Stimulated activated CD8-positive, alpha-beta memory T cell treated with anti-CD3 and anti-CD28 coated beads, Interleukin-15, amount 100 ng/mL, for 24 hours (primary cell): ENCODE measurements at places on chromosomes 5 and 9.
A peak's percentile ranks its signal among the peaks of the same experiment; 100 is the strongest.

DNA sequence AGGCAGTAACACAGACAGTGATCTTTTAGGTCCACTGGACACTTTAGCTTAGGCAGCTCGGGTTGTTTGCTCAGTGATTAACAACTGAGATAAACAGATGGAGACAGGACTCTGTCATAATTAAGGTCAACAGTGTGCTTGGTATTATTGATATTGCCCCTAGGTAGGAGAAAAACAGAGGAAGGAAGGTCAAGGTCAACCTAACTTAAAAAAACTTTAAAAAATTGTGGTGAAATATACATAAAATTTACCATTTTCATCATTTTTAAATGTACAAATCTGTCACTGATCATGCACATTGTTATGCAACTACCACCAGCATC, 2.1 kb upstream of the HSPA4 start:
- no peak for DNase-seq

DNA sequence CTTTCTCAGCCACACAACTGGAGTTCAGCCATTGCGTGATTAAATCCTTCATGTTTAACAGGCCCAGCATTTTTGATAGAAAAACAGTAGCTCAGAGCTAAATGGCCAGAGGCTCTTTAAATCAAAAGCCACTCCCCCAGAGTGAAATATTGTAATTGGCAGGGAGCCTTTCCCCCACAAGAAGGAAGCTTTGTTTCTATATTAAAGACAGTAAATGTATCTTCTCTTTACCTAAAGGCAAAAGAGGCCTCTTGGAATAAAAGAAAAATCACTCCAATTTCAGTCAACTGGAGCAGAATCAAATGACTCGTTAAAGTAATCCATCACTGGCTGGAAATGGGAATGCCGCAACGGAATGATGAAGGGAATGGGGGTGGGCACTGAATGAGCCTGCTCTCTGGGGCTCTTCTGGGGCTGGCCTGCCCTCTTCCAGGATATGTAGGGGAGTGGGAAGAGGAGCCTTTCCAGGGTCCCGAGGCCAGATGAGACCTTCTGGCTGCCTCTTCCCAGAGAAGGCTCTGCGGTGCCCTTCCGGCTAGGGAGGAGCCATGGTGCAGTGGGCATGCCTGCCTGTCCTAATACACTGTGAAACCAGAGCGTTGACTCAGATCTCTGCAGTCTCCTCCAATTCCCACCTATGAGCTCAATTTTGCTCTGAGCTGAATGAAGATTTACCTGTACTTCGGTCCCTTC, 45.2 kb downstream of the ANKDD1B start:
- no peak for DNase-seq

GRCh38 chr9:31715250-31715649, 669.2 kb upstream of the ACO1 start:
- no peak for DNase-seq

- no peak for DNase-seq
These were observed 2.2 kb downstream of the UBTD2 start for GRCh38 chr5:172281346-172281745.

- DNase-seq, result peak; percentile 13
These were observed 18.0 kb upstream of the STARD4 start for GRCh38 chr5:111530298-111530740.

DNA sequence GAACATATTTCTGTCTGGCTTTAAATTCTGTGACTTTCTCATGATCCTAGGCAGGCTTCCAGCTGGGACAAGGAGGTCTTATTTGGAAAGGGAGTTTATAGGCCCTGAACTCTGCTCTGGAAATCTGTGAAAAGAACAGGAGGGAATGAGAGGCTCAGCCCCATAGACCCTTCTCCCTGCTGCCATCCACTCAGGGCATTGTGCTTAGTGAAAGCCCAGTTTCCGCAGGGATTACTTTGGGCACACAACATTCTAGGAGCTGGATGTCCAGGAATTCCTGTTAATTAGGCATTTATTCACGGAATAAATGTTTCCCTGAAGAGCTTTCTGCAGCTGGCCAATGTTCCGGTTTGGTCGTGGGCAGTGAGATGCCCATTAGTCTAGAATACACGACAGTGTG, 32.7 kb upstream of the COL15A1 start:
- no peak for DNase-seq

DNA sequence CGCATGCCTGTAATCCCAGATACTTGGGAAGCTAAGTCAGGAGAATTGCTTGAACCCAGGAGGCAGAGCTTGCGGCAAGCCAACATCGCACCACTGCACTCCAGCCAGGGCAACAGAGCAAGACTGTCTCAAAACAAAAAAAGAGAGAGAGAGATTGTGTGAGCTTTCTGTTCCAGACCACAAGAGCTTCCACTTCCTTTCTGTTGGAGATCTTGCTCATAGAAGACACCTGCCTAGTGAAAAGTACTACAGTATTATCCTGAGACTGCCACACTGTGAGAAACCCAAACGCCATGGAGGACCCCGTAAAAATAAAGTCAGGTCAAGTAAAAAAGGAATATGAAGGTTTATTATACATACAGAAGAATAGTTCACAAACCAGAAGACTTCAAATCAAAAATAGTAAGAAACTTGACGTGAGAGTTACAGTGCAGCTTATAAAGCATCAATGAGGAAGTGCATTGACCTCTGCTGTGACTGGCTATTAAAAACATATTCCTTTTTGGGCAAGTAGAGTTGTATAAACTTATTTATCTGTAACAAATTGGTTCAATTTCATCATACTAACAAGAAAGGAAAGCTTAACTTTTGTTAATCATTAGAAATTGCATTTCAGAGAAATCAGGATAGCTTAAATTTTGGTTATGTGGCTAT, 4.3 kb upstream of the EMB start:
- DNase-seq, result no peak

- DNase-seq, result no peak
These were observed 315.0 kb downstream of the EDIL3 start for GRCh38 chr5:84069608-84070179.

DNA sequence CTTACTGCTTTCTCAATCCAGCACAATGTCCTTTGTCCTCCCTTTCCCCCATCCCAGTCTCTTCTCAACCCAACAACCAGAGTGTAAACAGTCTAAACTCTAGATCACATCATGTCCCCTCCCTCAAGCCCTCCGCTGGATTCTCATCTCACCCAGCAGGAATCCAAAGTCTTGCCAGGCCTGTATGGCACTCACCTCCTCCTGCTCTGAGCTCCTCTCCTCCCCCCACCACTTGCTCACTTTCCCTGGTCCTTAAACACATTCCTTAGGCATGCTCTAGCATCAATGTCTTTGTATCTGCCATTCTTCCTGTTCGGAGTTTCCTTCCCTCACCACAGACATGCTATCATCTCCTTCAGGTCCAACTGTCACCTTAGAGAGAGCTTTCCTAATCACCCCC, 78.8 kb downstream of the NIPSNAP3B start:
- DNase-seq, result no peak

- DNase-seq, result no peak
These were observed 651 bp downstream of the TRIM23 start for GRCh38 chr5:65623482-65623881.

GRCh38 chr9:96302021-96302420, at the start of gene HSD17B3:
Gene HSD17B3, minus strand, starts transcription at chr9:96302176. Its CDS starts 72 bp downstream, at chr9:96302104.
- DNase-seq, result no peak

DNA sequence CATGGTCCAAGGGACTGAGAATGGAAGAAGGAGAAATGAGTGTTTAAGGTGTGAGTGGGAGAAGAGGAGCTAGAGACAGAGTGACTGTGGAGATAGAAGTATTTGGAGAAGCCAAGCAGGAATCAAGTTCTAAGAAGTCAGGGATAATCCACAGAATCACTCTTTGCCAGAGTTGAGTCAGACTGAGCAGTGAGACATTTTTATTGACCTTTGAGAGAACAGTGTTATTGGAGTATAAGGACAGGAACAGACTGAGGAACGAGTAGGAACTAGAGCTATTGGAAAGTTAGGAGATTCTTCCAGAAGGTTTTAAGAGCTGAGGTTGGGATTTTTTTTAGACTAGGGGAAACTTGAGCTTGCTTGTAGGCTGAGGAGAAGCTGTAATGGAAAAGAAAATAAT, 37.2 kb downstream of the RCL1 start:
- no peak for DNase-seq

DNA sequence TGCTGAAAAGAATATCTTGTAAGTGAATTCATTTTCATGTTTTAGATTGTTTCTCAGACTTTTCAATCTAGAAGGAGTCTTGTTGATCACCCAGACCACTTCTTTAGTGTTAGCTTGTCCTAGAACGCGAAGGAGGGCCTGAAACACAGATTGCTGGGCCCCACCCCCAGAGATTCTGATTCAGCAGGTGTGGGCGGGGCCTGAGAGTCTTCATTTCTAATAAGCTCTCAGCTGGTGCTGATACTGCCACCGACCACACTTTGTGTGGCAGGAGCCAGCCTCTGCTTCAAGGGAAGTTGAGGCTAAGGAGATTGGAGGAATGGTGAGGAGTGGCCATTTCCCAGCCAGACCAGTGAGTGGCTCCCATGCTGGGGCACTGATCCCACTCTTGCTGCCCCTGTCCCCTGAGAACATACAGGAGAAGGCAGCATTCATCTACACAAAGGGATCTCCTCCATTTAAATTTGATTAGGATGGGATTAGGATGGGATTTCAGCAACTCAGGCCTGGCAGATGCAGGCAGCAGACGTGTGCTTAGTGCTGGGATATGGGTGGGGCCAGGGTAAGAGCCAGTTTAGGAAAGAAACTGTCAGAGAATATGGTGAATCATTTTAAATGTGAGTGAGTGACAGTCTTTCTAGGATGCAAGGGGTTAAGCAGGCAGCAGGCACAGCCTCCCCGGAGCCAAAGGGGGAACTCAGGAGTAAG, 35.9 kb downstream of the ZNF618 start:
- no peak for DNase-seq

GRCh38 chr5:99320436-99320835, 391.6 kb upstream of the CHD1 start:
- DNase-seq, result no peak

DNA sequence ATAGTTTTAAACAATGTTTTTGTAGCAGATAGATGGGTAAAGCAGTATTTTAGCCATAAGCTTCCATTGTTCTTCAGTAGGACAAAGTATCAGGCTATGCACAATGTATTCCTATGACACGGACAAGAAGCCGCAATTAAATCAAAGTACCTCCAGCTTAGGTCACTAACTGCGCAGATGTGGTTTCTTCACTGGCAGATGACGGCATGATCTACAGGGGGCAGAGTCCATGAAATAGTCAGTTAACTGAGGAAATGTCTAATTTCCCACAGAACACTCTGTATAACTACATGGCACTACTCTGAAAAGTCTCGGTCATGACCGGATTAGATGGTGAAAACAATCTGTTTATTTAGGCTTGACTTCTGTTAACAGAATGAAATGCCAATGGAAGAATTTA, 120.7 kb upstream of the TRPM3 start:
- DNase-seq, result no peak

- DNase-seq, result no peak
These were observed 753 bp upstream of the STC2 start for GRCh38 chr5:173328844-173329490.

DNA sequence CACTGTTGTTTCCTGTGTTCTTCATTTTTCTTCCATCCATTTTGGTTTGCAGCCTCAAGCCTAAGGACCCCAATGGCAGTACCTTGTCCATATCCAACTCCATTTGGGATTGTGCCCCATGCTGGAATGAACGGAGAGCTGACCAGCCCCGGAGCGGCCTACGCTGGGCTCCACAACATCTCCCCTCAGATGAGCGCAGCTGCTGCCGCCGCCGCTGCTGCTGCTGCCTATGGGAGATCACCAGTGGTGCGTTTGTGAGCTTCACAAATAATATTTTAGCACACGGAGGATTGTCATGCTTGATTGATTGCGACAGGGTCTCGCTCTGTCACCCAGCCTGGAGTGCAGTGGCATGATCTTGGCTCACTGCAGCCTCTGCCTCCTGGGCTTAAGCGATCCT, 136.8 kb downstream of the TLE4 start:
- no peak for DNase-seq

- DNase-seq, result no peak
These were observed 88.3 kb upstream of the PTCH1 start for GRCh38 chr9:95605101-95605500.

- peak; percentile 33 for DNase-seq
These were observed 99.5 kb upstream of the LMX1B start for GRCh38 chr9:126514037-126514821.

DNA sequence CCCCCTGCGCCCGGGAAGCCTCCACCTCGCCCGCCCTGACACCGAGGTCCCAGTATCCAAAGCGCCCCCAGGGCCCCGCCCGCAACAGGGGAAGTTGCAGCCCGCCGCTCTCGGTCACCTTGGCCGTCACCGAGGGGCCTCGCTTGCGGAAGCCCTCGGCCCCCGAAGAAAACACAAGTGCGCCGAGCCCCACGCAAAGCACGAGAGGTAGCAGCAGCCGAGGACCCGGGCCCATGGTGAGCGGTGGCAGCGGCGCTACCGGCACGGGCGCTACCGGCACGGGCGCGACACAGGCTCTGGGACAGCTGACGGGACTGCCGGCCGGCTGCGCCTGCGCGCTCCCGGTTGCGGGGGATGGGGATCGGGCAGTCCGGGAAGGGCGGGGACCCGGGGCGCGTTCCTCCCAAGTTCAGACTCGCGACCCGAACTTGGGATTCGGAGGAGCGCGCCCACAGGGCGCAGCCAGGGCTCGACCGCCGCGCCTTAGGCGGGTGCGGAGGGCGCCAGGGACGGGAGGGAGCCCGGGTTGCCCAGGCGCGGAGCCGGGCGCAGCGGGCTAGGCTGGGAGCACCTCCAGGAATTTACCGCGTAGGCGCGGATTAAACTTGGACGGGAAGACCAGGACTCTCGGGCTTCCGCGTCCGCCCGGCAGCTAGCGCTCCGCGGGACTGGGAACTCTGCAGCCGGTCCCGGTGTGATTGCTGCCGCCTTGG, at the start of gene PPIC:
PPIC (minus strand) TSS at position 335 of the 713 bp plus-strand sequence; CDS start at position 235, 100 bp downstream.
- DNase-seq, result no peak
